ENCODE measurements at places on chromosomes 1 and 21.

- peak; percentile 28 for DNase-seq
These were observed 1.1 kb downstream of the LUZP1 start for GRCh38 chr1:23167353-23168078.

- no peak for DNase-seq
These were observed 3.1 kb downstream of the FOXD3 start for GRCh38 chr1:63325279-63325985.

GRCh38 chr1:56098946-56099345 is 480.4 kb downstream of the PLPP3 start:
- DNase-seq: no peak

DNA sequence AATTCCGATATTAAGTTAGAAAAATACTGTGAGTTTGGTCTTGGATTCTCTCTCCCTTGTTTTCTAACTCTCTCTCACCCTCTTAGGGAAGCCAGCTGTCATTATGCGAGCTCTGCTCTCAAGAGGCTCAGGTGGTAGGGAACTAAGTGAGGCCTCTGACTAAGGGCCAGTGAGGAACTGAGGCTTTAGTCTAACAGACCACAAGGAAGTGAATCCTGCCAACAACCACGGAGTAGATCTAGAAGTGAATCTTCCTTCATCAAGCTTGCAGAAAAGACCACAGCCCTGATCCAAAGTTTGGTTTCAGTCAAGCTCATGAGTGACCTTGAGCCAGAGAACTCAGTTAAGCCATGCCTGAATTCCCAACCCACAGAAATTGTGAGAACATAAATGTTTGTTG is 180.1 kb upstream of the PRMT6 start:
- no peak for DNase-seq

- no peak for DNase-seq
These were observed 133.0 kb downstream of the CDC42BPA start for GRCh38 chr1:227185291-227185690.

DNA sequence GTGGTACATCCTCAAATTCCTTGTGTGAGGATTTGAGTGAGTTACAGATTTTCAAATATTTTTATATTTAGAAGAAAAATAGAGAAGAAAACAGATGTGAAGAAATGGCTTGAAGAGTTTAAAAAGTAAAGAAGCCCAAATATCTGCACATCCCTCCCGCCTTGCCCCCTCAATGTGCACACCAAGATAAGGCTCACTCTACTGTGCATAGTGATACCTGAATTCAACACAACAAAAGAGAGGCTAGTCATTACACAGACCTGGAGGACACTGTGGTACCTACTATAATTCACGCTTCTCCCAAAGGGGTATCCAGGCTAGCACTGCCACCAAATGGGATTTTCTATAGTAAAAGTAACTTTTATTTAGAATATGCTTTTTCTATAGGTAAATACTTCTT is 44.0 kb upstream of the SYT2 start:
- DNase-seq: no peak

- no peak for DNase-seq
These were observed 574.7 kb upstream of the ZP4 start for GRCh38 chr1:238465449-238465848.

DNA sequence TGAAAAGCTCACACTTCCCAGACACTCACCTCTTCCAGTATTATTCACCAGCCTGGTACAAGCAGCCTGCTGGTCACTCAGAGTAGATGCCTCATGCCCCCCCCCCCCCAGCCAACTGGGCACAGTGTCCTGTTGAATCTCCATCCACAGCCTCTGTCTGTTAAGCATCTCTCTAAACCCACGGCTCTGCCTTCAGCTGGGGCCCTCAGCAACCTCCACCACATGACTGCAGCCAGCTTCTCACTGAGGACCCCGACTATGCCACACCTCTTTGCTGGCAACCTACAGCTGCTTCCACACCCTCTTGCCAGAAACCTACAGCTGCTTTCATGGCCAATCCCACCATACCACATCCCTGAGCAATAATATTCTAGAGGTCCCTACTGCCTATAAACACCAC is 113.1 kb downstream of the RHOU start:
- no peak for DNase-seq

- no peak for DNase-seq
These were observed 129.2 kb downstream of the ROR1 start for GRCh38 chr1:63902844-63903589.

Measured in hypothalamus (tissue), 51 donors.